Stimulated activated CD8-positive, alpha-beta memory T cell treated with anti-CD3 and anti-CD28 coated beads, Interleukin-4, amount 100 ng/mL, for 4 hours (primary cell): ENCODE measurements at places on chromosomes 16 and 17.

GRCh38 chr16:67198238-67198734 lies 645 bp upstream of the ELMO3 start:
- DNase-seq = no peak

DNA sequence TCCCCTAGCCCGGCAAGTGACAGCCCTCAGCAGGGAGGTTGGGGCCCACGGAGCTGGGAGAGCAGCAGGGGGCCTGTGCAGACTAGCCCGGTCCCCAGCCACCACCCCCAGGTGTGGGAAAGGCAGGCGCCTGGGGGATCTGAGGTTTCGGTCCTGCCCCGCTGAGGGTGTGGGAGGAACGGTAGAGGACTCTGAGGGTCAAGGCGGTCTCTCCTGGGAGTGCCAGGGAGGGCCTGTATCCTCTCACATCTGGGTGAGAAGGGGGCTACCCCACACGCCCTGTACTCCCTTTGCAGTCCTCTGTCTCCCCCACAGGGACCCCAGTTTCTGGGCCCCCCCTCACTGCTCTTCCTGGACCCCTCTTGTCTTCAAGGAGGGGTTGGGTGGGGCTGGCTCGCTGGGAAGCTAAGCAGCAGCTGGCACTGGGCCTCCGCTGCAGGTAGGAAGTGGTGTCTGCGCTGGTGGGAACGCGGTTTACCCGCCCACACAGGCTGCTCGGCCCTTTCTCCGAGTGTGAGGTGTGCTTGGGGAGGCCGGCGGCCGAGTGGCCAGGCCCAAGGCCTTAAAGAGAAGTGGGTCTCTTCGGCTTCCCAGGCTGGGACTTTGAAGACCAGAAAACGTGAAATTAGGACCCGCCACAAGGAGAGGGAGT lies 15.4 kb downstream of the CD7 start:
- no peak for DNase-seq

- DNase-seq = no peak
These were observed 144.0 kb downstream of the STX8 start for GRCh38 chr17:9431620-9432019.

- no peak for DNase-seq
These were observed 3.0 kb downstream of the ST6GALNAC2 start for GRCh38 chr17:76582660-76583059.

GRCh38 chr17:7382901-7383300 lies 2.0 kb downstream of the TNK1 start:
- DNase-seq = no peak

DNA sequence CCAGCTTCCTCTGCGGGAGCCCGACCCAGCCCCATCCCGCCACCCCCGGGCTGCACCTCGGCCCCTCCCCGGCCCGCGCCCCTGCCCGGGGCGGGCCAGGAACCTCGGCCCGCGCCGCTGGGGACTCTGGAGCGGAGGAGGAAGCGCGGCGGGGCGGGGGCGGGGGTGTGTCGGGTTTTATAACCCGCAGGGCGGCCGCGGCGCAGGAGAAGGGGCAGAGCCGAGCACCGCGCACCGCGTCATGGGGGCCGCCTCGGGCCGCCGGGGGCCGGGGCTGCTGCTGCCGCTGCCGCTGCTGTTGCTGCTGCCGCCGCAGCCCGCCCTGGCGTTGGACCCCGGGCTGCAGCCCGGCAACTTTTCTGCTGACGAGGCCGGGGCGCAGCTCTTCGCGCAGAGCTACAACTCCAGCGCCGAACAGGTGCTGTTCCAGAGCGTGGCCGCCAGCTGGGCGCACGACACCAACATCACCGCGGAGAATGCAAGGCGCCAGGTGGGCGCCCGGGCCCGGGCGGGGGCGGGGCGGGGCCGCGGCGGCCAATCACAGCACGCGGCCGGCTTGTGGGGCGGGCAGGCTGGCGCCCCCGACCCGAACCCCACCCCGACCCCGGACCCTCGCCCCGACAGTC lies at the start of gene ACE:
TSS of gene ACE (plus strand) at position 208 of the 626 bp plus-strand sequence. CDS start at position 242, 34 bp downstream.
- no peak for DNase-seq

DNA sequence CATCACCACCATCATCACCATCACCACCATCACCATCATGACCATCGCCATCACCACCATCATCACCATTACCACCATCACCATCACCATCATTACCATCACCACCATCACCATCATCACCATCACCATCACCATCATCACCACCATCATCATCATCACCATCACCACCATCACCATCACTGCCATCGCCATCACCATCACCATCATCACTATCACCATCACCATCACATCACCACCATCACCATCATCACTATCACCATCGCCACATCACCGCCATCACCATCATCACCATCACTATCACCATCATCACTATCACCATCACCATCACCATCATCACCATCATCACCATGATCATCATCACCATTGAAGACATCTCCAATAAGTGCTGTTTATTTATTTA lies 16.8 kb upstream of the MED9 start:
- no peak for DNase-seq

GRCh38 chr17:29215717-29216116 lies 30.9 kb upstream of the CRYBA1 start:
- DNase-seq = no peak

- no peak for DNase-seq
These were observed 145.1 kb upstream of the NOG start for GRCh38 chr17:56448371-56448770.

- DNase-seq = no peak
These were observed 283.6 kb upstream of the SALL1 start for GRCh38 chr16:51434567-51435198.

- DNase-seq = peak; percentile 69
These were observed 12.9 kb downstream of the SYCE1L start for GRCh38 chr16:77211880-77212740.

GRCh38 chr17:48385319-48385718 lies 44.7 kb downstream of the SKAP1 start:
- no peak for DNase-seq

DNA sequence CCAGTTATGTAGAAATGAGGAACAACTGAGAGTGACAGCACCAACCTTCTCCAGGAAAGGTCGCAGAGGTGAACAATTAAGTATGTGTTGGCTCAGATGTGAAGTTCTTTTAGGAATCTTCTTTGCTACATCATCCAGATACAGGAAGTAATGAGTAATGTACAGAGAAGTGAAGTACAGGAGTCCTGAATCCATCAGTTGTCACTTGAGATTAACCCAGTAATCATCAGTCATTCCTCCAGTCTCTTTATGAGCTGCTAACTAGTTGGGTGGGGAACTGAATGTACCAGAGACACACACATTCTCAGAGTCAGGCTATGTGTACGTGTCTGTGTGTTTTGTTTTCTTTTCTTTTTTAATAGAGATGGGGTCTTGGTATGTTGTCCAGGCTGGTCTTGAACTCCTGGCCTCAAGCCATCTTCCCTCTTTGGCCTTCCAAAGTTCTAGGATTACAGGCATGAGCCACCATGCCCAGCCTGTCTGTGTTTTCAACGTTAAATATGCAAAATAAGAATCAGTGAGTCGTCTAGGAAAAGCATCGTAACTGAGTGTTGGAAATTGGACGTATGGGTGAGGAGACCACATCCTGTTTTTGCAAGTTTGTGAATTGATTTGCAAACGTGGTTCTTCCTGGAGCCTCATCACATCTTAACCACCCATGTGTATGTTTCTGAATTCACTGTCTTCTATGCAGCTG lies 19.9 kb downstream of the ZNF200 start:
- DNase-seq = no peak
